ENCODE measurements at places on chromosomes 6 and 20.

DNA sequence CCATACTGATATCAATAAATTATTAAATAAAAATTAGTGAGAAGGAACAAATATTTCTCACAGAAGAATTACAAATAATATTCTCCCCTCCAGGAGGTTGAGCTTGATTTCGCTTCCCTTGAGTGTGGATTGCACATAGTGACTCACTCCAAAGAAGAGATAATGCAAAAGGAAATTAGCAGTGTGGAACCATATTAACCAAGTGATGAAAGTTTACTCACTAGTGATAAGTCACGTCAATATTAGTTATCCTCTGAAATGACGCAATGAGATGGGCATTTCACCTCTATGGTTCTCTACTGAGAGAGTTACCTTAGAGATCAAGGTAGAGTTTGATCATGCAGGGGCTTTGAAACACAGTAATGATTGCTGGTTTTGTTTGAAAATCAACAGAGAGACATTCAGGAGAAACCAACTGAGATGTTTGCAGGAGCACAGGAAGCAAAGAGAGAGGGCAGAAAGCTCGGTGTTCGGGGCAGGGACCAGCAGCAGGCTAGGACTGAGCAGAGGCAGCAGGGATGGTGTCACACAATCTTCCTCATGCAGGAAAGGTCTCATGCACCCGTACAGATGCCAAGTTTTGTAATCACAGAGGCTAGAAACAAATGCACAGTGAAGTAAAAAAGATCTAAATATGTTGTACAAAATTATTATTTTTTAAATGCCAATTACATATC is 634.5 kb downstream of the QKI start:
- DNase-seq: no peak

DNA sequence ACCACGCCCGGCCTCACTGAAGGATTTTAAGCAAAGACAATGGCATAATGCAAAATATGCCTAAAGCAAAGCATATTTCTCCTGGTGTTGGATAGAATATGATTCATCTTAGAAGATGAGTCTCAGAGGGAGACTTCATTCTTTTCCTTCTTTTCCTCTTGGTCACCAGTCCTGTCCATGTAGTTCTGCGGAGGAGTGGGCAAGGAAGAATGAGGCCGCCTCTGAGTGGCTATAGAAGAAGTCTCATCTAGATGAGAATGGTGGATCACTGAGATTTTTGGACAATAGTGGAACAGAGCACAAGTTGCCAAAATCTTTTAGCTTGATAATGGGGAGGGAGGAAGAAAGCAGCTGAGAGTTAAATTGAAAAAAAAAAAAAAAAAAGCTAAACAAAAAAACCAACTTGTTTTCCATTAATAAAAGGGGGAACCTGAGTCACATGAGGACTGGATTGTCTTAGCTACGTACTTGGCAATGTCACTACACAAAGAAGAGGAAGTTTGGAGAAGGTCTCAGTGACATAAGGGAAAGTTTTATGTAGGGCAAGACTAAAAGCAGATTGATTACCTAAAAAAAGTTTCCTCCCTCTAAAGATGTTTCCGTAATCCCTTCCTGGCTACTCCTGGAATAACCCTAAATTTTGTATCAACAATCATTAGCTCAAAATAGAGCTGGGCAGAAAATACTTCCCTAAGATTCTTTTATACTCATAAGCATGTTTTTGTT is 6.0 kb downstream of the CD83 start:
- DNase-seq: no peak

GRCh38 chr6:32047855-32048766 is 9.9 kb downstream of the CYP21A2 start:
- DNase-seq: peak; percentile 4

DNA sequence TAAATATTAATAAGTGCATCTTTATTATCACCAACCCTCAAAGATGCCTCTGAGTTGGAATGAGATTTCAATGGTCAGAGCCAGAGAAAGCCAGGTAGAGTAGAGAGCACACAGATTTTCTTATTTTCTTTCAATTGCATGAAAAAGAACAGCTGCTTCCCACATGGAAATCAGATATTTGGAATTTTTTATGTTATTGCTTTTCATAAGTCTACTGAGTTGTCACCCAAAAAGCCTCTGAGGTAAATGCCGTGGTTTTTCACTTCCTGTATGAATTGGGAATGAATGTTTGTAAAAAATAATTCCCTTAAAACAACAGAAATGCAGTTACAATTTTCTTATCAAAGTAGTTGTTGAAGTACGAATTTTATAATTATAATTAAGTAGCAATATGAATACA is 563.1 kb downstream of the RFPL4B start:
- no peak for DNase-seq

- DNase-seq: no peak
Measured at GRCh38 chr6:31762878-31763618, 592 bp downstream of the SAPCD1 start.

Measured in NCI-H524 treated with DMSO at 0.1 percent for 48 hours (cell line).